Esophagus muscularis mucosa (tissue), 4 donors: ENCODE measurements at places on chromosomes 2 and 18. TPM values are rescaled to one million over a fixed set of nuclear protein-coding genes. Genes with fewer than 3 reads are reported as not detected.

DNA sequence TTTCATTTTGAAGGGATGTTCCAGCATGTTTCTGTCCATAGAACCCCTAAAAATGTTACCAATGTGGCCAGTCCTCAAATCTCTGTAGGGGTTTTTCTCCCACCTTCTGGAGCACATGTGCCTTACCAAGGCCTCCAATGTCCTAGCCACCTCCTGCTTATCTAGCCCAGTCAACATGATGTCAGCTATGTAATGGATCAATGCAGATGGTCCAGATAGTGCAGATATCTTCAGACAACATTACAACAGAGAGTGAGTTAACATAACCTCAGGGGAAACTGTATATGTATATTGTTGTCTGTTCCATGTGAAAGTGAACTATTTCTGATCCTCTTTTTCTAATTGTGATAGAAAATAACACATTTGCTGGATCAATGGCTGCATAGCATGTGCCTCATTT is 92.7 kb downstream of the MRPS9 start:
- DNase-seq: no peak

DNA sequence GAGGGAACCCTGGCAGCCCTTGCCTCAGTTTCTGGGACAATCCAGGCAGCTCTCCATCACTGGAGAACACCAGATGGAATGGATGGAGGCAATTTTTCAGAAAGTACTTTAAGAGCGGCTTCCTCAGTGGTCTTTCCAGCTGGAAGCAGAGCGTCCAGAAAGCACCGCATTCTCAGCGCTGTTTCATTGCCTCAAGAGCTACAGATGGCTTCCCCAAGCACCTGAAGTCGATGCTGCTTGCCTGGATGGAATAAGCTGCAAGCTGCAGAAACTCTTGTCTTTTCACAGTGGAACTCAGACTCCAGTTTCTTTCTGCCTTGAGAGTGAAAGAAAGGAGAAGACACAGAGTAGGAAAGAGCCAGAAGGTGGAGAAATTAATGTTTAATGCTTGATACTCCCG is 766.9 kb downstream of the TDRD15 start:
- DNase-seq: no peak

DNA sequence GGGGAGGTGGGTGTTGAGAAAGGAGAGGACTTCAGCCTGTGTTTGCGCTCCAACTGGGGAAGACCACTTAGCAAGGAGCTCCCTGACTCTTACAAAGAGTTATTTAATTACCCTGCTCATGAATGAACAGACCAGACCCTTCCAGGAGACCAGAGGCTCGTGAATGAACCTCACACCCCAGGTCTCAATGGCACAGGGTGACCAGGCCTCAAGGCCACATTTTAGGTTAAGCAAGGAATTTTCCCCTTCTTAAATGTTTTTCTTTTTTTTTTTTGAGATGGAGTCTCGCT is 25.3 kb downstream of the SMAD7 start:
- DNase-seq: no peak

DNA sequence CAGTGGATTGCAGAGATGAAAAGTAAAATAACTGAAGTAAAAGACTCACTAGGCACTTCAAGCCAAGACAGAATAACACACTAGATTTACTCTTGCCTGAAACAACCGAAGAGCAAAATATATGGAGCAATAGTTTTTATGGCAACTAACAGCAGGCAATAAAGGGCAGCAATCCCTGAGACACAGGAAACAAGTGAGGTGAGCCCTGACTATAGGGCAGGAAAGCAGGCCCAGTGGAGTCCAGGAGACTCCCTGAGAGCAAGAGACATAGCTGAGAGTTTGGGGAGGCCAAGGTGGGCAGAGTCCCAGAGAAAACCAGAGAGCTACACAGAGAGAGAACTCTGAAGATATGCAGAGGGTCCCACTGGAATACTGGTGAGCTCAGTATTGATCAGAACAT is 18.8 kb downstream of the FARSB start:
- DNase-seq: no peak

The CYP26B1 gene
- total RNA-seq: 3.6 TPM

DNA sequence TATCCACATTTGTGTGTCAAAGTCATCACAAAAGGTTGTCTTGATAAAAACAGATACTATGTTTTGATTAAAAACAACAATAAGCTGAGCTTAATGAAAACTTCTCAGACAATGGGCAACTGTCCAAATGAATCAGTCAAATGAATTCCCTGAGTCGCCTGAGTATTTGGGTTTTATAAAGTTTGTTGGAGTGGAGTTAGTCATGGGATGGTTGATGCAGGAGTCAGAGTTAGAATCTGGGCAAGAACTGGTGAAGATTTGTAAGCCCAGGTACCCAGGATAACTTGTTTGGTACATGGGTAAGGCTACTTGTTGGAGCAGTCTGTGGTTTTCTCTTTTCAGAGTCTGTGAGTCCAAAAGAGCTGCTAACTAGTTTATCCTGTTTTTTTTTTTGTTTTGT is 34.4 kb upstream of the RAPGEF4 start:
- no peak for DNase-seq

DNA sequence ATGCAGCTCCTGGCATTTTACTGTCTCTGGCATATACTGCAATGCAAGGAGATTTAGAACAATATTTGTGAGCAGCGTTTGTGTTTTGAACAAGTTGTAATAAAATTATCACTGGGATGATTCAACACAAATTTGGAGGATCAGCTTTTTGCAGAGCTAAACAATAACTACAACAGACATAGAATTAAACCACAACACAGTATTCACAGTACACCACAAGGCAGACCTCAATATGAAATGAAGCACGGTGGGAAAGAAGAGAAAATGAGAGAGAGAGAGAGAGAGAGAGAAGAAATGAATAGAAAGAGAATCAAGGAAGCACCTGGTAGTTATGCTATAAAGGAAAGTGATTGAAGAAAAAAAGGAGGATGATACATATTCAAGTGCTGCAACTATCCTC is 39.4 kb downstream of the HOXD1 start:
- DNase-seq: no peak

The ITGA6 gene
- 37.9 TPM for total RNA-seq

GRCh38 chr2:79114797-79115494 is 5.3 kb upstream of the REG1A start:
- peak; percentile 90 for DNase-seq

DNA sequence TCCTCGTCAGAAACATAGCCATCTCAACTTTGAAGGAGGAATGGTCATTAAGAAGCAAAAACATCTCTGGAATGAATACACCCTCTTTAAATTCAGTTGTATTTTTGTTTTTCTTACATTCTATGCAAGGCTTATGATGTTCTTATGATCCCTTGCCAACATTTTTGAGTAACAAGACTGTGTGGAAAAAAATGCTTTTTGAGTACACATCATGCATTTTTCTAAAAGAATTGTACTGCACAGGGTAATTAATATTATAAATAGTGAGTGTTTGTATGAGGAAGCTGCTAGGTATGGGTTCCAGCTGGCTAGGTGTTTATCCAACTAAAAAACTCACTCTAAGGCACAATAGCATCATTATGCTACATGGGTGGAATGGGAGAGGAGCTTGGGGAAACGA is 59.0 kb upstream of the SPATS2L start:
- DNase-seq: no peak

The C2orf49 gene
- 19.5 TPM for total RNA-seq

The DIPK1C gene
- 0.17 TPM for total RNA-seq

The B4GALT6 gene
- 4.5 TPM for total RNA-seq

GRCh38 chr18:23365602-23366001 is 87.5 kb upstream of the RIOK3 start:
- no peak for DNase-seq

DNA sequence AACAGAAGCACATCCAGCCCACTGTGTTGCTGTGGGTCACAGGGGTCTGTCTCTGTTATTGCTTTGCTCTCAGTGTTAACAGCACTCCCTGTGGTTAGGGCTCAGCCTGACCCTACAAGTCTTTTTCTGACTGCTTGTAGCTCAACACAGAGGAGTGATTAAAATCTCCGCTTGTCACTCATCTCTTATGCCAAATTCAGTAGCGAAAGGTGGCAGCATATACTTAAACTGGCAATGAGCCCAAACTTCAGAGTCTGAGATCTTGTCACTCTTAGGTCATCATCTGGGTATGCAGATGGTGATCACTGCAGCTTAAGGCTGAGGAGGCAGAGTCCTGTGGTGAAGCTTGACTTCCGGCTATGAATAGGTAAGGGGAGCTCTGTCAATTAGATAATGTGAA is 63.3 kb upstream of the CSRNP3 start:
- DNase-seq: no peak

The LRRTM4 gene
- 0.42 TPM for total RNA-seq

DNA sequence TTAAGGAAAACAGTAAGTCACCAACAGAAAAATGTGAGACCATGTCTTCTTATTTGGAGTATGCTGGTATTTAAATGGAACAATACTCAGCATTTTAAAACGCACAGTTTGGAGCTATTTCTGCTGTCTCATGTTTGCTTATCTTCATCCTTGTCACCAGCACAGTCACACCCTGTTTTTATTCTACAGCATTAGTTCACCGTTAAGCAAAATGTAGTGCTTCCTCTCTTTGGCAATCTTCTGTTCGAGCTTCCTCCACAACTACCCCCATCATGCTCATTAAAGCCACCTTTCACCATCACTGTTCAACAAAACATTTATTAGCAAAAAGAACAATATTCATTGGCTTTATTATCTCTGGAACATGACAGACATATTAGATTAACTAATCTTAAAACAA is 64.0 kb downstream of the SLC40A1 start:
- no peak for DNase-seq

DNA sequence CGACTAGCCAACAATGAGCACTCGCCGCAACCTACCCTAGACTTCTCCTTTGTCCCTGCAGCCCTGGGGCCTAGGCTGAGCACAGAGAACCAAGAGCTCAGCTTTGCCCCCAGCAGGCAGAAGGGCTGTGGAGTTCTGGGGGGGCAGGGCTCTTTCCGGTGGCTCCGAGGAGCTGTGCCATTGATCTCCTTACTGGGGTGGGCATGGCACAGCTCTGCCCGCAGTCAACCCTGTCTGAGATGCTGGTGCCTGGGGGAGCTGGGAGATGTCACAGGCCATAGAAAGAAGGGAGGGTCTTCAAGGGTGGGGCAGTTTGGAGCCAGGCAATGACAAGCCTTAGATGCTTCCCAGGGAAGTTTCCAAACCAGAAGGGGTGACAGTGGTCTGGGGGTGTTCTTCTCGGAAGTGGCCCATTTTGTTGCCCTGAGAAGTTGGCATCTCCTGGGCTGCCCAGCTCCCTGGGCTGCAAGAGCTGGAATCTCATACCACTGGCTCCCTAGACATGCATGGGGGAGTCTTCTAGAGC is 14.1 kb upstream of the GPR55 start:
- peak; percentile 89 for DNase-seq

- DNase-seq: no peak
Measured at GRCh38 chr2:202545523-202545922, 89.2 kb upstream of the FAM117B start.

DNA sequence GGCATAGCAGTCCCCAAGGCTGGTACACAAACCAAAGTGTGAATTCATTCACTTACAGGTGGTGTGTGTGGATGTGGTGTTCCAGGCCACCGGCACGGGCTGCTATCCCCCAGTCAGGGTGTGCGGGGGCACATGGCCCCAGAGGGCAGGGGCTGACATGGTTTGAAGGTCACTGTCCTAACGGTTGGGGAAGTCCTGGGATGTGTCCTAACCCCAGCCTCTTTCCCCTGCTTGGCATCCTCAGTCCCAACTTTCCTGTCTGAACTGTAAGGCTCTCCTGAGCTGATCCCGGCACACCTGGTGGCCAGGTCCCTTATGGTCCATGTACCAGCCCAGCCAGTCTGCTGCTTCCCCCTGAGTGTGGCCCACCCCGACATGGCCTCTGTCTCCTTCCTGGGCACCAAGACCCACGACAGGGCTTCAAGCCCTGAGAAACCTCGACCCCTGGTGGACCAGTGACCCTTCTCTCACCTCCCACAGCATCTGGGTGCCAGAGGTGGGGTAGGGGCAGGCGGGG is 2.4 kb upstream of the TMEM185B start:
- DNase-seq: no peak
